Activated T-helper 1 cell treated with Interleukin-2 at 50 U/mL for 16 hours (primary cell): ENCODE measurements at places on chromosomes 12 and 14.
A peak's percentile ranks its signal among the peaks of the same experiment; 100 is the strongest.

DNA sequence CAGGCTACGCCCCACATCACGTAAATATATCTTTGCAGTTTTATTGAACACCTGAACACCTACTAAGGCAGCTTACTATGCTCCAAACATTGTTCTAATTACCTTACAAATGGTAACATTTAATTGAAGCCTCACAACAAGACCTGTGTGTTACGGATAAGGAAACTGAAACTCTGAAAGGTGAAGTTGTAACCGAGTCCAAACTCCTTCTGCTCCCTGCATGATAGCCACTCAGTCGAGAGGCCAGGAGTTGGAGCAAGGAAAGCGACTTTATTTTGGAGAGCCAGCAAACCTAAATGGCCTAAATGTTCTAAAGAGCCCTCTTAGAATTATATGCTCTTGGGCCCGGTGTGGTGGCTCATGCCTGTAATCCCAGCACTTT, 12.6 kb upstream of the TRPV4 start:
- no peak for DNase-seq

DNA sequence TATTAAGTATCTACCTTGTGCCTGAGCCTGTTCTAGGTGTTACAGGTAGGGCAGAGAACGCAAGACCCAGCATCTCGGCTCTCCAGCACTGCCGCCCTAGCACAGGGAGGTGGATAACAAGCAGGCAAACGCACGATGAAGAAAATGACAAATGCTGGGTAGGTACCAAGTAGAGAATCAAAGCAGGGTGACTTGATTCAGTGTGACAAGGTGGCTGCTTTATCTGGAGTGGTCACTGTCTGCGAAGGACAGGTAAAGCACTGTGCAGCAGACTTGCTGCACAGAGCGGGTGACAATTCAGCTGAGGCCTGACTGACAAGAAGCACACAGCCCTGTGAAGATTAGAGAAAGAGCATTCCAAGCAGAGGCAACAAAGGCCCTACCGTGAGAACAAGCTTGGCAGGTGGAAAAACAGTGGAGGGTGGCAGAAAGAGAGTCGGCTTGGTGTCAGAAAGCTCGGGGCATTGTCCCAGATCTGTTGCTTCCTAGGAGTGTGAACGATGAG, 12.9 kb downstream of the PRKCH start:
- DNase-seq: no peak

GRCh38 chr14:40623643-40624042, 983.0 kb upstream of the LRFN5 start:
- DNase-seq: no peak

DNA sequence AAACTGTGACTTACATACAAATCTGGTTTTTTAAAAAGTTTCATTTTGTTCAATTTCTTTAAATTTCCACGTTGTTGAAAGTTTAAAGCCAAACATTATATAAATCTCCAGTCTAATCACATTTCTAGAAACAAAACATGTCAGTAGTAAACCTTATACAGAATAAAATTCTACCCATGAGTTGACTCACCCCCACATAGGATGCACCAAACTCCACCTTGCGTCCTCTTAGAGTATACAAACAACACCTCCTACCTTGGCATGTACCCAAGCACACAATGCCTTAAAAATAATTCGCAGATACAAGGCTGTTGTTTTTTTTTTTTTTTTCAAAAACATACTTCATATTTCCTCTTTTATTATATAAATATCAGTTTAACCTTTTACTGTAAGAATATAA, 3.3 kb downstream of the FBXL14 start:
- DNase-seq: no peak

DNA sequence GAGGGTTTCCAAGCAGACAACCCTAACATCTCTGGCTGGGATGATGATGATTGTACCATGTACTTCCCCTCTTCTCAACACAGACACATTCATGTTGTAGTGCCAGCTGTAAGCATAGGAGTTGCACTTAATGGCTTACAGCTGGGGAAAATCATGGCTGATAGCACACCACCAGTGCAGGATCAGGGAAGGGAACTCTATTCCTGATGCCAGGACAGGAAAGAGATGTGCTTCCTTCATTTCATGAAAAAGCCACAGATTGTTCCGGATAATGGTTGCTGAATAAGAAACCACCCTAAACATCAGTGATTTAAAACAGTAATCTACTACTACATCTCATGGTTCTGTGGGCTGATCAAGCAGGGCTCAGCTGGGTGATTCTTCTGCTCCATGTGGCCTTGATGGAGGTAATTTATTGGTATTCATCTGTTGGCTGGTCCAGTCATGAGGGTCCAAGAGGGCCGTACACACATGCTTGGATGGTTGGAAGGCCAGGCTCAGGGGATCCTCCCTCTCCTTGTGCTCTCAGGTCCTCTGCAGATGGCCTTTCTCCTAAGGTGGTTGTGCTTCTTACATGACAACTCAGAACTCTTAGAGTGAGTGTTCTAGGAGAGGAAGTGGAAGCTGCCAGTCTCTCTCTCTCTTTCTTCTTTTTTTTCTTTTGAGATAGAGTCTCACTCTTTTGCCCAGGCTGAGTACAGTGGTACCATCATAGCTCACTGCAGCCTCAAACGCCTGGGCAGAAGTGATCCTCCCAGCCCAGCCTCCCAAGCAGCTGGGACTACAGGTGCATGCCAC, 16.5 kb downstream of the TRAF3 start:
- DNase-seq: no peak

GRCh38 chr12:131103669-131104462, 150.2 kb downstream of the ADGRD1 start:
- no peak for DNase-seq

DNA sequence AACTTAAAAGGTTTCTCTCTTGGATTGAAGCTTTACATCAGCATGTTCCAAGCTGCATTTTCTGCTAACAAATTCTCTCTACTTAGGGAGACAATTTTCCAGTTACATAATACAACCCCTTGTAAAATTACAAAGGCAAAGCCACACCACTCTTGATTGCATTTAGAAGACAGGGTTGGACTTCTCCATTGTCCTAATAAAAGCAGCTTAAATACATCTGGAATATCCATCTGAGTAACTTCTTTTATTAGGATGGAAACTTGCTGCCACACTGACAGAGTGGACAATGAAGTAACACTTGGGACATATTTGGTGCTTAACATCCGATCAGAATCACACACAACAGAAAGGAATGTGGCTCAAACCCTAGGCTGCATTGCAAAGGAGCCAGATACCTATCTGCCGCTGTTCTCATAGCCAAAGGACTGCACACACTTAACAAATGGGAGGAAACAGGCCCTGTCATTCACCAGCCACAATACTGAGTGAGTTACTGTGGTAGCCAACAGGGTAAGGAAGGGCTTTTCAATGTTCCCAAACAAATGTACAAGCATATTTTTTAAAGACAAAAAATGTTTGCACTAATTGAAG, 157.2 kb downstream of the PAX9 start:
- DNase-seq: no peak

GRCh38 chr14:56810836-56811592, 735 bp upstream of the OTX2 start:
- no peak for DNase-seq

- DNase-seq: no peak
Observed at GRCh38 chr12:79451978-79452377, 238.8 kb downstream of the PAWR start.

GRCh38 chr12:70854881-70855568, 65.5 kb downstream of the PTPRR start:
- DNase-seq: no peak

GRCh38 chr12:45687081-45688015, 42.2 kb upstream of the ARID2 start:
- no peak for DNase-seq

DNA sequence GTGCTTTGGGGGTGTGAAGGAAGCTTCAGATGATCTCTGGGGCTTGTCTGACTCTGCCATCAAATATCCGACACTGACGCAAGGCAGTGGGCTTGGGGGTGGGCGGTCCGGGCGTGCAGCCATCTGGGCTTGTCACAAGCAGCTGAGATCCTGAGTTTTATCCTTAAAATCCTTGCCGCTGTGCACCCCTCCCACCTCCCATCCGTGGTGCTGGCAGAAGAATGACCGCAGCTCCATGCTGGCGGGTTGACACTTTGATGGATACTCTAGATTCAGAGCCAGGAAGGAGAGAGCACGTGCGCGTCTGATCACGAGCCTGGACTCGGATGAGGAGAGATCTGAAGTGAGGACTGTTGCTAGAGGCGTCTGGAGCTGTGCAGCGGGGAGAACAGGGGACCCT, 3.0 kb downstream of the ZFYVE21 start:
- no peak for DNase-seq

GRCh38 chr14:35388656-35389314, 15.8 kb downstream of the NFKBIA start:
- no peak for DNase-seq

- DNase-seq: no peak
Observed at GRCh38 chr14:95292660-95293425, 26.9 kb downstream of the CLMN start.

- no peak for DNase-seq
Observed at GRCh38 chr12:92063641-92064040, 82.0 kb downstream of the BTG1 start.

DNA sequence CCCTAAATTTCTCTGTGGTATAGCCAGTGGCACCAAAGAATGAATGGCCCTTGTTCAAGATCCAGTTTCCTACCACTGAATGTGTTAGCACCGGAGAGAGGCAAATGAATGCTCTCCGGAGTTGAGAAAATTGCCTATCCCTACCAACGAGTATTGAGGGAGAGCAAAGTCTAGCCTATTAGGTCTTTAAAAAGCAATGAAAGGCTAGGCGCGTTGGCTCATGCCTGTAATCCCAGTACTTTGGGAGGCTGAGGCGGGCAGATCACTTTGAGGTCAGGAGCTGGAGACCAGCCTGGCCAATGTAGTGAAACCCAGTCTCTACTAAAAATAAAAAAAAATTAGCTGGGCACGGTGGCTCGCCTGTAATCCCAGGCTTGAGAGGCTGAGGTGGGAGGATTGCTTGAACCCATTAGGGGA, 898 bp upstream of the RAB15 start:
- DNase-seq: no peak

- no peak for DNase-seq
Observed at GRCh38 chr14:77923131-77923936, 123.4 kb downstream of the ADCK1 start.

GRCh38 chr12:10749700-10750384, 26.7 kb upstream of the YBX3 start:
- peak; percentile 25 for DNase-seq

DNA sequence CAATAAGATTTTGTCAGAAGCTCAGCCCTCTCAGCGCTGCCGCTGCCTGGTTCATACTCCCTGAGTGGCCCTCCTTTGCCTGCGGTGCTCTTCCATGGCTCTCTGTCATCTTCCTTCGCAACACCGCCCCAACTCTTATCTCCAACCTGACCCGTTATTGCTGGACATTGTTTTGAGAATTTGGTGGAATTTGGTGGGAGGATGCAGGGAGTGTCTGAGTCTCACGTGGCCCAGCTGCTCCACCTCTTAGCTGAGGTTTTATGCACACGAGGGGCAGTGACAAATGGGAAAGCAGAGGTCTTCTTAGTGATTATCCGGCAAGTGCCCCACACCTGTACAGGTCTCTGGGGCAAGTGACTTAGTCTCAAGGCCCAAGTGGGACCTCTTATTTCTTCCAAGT, 97.5 kb upstream of the RPH3A start:
- DNase-seq: no peak

- no peak for DNase-seq
Observed at GRCh38 chr12:59472273-59472672, 123.6 kb upstream of the SLC16A7 start.

- no peak for DNase-seq
Observed at GRCh38 chr14:39492267-39492666, 60.0 kb upstream of the FBXO33 start.

DNA sequence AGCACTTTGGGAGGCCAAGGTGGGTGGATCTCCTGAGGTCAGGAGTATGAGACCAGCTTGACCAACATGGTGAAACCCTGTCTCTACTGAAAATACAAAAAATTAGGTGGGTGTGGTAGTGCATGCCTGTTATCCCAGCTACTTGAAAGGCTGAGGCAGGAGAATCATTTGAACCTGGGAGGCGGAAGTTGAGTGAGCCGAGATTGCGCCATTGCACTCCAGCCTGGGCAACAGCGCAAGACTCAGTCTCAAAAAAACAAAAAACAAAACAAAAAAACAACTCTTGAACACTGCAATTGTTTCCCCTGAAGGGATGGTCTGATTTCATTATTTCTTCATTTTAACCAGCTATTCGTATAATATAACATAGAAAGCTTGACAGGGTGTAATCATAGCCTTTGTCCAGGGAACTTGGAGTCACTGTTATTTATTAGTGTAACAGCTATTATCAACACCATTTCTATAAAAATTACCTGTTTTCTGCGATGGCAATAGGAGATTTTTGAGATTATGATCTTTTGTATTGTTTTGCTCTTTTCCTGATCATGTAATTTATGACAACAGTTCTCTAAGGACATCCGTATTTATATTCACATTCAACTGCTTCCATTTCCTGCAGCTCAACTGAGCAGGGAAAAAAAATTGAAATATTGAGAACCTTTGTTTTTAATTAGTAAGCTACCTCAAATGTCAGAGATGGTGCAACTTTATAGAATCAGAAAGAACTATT, 94.7 kb downstream of the DIP2B start:
- DNase-seq: no peak

DNA sequence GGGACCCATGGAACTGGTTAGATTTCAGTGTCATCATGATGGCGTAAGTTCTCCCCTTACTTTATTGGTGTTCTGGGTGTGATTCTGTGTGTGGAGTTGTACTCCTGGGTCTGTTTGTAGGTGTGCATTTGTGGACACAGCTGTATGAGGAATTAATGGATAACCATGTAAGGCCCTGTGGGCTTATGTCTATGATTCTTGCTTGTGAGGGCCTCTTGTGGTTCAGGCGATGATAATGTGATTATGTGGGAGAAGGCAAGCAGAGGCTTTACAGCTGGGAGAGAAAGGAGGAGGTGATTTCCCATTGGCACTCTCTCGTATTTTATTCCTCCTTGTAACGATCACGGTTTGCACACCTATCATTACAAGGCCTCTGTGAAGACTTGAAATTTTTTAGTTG, 96.1 kb downstream of the SCN8A start:
- DNase-seq: no peak

- DNase-seq: no peak
Observed at GRCh38 chr12:114665411-114666260, 18.3 kb downstream of the TBX3 start.

DNA sequence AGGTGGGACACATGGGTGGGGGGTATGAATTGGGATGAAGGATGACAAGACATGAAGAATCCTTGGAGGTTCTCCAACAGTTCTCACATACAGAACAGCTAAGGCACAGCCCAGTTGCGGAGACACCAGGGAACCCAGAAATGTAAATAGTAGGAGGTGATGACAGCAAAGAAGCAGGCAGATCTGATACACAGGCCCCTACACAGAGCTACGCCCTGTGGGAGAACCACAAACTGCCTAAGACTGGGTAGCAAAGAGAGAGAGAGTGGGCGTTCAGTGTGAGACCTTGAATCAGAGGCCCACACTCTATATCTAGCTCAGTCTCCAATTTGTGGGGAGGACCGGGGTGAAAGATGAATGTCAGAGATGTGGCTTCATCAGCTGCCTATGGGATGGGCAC, 9.5 kb upstream of the NUMB start:
- DNase-seq: no peak

DNA sequence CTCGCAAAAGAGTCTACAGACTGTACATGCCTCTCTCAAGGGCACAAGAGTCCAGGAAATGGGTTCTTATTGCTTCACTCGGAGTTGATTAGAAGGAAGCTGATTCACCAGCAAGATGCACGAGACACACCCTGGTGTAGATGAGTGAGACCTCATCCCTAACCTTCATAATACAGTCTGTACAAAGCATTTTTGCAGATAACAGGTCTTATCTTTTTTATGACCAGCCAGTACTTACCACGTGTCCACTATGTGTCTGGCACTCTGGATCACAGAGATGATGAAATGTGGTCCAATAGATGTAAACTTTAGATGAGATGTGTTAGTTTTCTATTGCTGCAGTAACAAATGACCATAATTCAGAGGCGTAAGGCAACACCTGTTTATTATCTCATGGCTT, 53.4 kb upstream of the PWP1 start:
- no peak for DNase-seq
